Natural killer cell treated with Interleukin-12 subunit alpha and Interleukin-12 subunit beta and Interleukin-15 and Interleukin-18, amount 100 ng/mL, for 72 hours (primary cell): ENCODE measurements at places on chromosomes 6 and 20. TPM values are rescaled to one million over a fixed set of nuclear protein-coding genes. Genes with fewer than 3 reads are reported as not detected.
A peak's percentile ranks its signal among the peaks of the same experiment; 100 is the strongest.

Gene LRP11
- 2.9 TPM for total RNA-seq

Gene VARS2
- total RNA-seq = 47.2 TPM

Gene SUPT3H
- 5.3 TPM for total RNA-seq

Gene WFDC2
- not detected for total RNA-seq

Gene DACT2
- total RNA-seq = not detected

Gene MRPS18B
- total RNA-seq = 58.4 TPM

Gene ENPP1
- total RNA-seq = 9.5 TPM

Gene CRISP3
- not detected for total RNA-seq

Gene RSPH4A
- 0.24 TPM for total RNA-seq

Gene ZC2HC1B
- total RNA-seq = not detected

Gene TAGAP
- 39.6 TPM for total RNA-seq

Gene RBM12
- total RNA-seq = 143 TPM

DNA sequence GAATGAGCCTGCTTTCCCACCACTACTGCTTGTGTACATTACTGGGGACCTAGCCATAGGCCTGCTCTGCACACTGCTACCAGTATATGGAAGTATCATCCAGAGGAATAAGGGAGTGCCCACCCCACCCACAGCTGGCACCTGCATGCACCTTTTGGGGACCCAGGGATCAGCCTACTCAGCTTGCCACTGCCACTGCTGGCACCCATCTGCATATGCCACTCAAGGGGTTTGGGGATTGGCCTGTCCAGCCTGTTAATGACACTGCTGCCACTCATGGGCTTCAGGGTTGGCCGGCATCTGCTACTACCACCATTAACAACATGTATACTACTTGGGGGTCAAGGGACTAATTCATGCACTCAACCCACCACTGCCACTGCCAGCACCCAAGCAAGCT, 832.1 kb downstream of the PHF3 start:
- H3K4me3 ChIP-seq = no peak overlapping the region
- H3K4me1 ChIP-seq = no peaks in the 10 kb centered on the region
- no peak overlapping the region for H3K27ac ChIP-seq
- no peak for DNase-seq
- H3K36me3 ChIP-seq = peaks cover 22% of the 10 kb centered on the region

DNA sequence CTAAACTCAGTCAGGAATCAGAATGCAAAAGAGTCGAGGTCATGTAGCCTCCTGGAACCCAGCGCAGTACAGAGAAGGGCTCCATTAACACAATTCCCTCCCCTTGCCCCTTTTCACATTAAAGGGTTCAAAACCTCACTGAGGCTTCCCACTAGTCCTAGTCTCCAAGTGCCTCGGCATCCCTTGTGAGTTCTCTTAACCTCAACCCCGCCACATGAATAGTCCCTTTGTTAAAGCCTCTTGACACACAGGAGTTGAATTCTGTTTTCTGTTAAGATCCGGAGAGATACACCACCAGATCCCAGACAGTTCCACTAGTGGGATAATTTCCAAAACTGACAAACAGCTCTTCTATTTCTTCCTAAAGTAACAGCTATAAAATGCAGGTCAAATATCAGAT, 17.8 kb downstream of the PTPRT start:
- no peaks in the 10 kb centered on the region for H3K4me1 ChIP-seq
- DNase-seq = no peak
- peaks cover 2% of the 10 kb centered on the region for H3K27me3 ChIP-seq
- no peak overlapping the region for H3K4me3 ChIP-seq
- H3K36me3 ChIP-seq = no peaks in the 10 kb centered on the region
- no peak overlapping the region for H3K27ac ChIP-seq

DNA sequence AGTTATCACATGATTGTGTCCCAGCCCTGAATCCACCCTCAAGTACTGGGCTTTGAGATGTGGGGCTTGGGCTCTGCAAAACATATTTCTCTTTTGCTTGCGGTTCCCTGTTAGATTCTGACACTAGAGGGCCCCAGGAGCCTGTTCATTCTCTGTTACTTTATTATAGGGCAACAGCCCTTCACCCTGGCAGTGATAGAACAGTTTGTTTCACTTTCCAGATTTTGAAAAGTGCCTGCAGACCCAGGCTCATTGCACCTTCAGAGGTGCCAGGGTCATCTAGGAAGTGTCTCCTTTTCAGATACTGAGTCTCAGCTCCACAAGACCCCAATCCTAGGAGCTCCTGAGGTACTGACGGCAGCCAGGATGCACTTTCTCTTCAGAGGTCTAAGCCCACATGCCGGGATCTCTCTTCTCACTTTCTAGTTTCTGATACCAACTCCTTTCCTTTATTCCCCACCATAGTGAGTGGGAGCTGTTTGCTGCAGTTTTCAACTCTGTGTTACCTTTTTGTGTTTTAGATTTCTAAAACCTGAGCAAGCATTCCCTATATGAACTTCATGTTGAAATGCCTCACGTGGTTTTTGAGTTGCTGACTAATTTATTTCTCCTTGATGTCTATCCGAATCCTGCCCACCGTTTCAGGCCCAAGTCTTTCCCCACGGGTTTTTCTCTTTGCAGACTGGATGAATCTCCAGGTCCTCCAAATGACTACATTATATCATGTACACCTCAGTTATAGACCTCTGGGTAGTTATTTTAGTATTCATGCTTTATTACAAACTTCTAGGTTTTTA, 10.9 kb downstream of the ABT1 start:
- peaks cover 11% of the 10 kb centered on the region for H3K27me3 ChIP-seq
- no peaks in the 10 kb centered on the region for H3K4me1 ChIP-seq
- H3K4me3 ChIP-seq = no peak overlapping the region
- H3K36me3 ChIP-seq = no peaks in the 10 kb centered on the region
- DNase-seq = no peak

DNA sequence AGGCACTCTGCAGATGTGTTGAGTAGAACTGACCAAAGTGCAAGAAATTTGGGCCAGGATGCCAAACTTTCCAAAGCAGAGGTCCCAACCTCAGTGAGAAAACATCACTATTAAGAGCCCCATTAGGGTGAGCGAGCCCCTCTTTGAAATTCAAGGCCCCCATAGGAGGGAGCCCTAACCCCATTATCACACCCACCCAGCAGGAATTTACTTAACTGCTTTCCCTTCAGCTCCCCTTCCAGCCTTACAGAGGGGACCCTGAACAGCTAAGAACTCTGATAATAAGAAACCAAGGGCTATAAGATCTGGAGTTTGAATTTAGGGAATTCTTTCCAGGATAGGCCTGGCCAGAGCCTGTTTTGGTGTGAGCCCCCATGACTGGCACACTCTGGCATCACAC, 130.6 kb downstream of the NFATC2 start:
- peak overlapping the region; percentile 25 for H3K4me3 ChIP-seq
- no peak for DNase-seq
- no peaks in the 10 kb centered on the region for H3K27me3 ChIP-seq

DNA sequence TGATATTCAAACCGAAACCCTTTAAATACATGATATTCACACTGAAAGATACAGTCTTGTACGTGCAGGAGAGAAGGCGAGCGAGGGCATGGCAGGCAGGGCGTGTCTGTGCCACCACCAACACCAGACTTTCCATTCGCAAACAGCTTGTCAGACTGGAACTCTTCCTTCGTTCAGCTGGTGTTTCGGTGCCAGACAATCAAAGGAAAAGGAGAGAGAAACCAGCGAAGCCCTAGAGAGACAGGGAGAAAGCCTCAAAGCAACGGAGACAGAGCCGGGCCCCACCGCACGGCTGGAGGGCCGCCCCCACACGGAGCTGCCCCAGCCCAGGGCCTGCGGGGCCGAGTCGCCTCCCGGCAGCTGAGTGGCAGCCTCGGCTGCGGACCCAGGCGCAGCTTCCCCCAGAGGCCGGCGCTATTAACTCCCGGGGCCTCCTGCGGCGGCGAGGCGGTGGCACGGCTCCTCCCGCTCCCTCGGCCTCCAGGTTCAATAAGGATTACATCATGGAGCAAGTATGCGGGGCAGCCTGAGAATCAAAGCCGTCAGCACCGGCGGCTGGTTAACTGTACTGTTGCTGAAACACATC, 32.1 kb upstream of the NR2E1 start:
- H3K4me1 ChIP-seq = peaks cover 7% of the 10 kb centered on the region
- peak overlapping the region; percentile 70 for H3K27ac ChIP-seq
- peak overlapping the region; percentile 84 for H3K4me3 ChIP-seq
- H3K27me3 ChIP-seq = peaks cover 82% of the 10 kb centered on the region

- no peaks in the 10 kb centered on the region for H3K36me3 ChIP-seq
- no peak overlapping the region for H3K4me3 ChIP-seq
Measured at GRCh38 chr6:17271628-17272027, 9.5 kb upstream of the RBM24 start.

DNA sequence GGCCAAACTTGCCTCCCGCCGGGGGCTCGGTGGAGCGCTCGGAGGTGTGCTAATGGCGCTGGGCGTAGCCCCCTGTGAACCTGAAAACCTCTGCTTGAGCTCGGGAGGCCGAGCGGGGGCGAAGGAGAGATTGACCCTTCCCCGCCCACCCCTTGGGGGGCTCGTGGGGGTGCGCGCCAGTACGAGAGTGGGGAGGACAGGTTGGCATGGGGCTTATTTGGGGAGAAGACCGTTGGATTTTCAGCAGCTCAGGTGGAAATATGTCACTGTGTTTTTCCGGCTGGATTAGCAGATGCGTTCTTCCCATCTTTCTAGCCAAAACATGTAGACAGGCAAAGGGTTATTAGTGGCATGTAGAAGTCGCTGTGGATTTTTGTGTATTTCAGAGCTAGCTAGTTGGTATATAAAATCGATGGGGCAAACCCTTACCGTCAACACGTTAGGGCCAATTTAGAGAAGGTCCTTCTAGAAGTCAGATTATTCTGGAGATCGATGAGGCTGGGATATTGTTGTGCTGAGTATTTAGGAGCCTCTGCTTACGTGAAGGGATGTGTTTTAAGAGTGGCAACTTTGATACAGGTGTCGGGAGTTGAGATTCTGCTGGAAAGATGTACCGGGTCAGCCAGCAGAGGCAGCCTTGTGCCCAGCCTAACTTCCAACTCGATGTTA, 525 bp downstream of the NCOA7 start:
- H3K4me1 ChIP-seq = peaks cover 37% of the 10 kb centered on the region
- DNase-seq = no peak
- H3K36me3 ChIP-seq = peaks cover 5% of the 10 kb centered on the region
- peak overlapping the region; percentile 57 for H3K27ac ChIP-seq

DNA sequence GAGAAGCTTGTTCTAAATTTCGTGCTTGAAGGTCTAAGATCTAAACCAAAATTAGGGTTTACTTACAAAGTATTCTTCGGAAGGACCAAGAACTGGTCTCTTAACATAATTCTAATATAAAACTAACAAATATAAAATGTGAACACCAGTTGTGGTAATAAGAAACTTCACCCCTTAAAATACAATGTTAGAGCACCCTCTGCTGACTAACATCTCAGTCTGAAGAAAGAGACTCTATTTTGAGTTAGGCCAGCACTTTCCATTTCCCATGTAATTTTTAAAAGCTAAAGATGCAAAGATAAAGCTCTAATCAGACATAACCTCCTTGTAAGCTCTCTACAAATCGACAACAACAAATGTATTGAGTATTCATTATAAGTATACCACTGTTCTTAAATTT, 24.6 kb downstream of the ATG5 start:
- H3K36me3 ChIP-seq = peaks cover 4% of the 10 kb centered on the region
- no peaks in the 10 kb centered on the region for H3K27me3 ChIP-seq
- no peak overlapping the region for H3K27ac ChIP-seq
- no peak for DNase-seq
- no peak overlapping the region for H3K4me3 ChIP-seq

GRCh38 chr6:100475554-100476320, 11.0 kb upstream of the SIM1 start:
- no peaks in the 10 kb centered on the region for H3K36me3 ChIP-seq
- H3K4me1 ChIP-seq = peaks cover 14% of the 10 kb centered on the region
- no peak for DNase-seq
- peak overlapping the region; percentile 46 for H3K4me3 ChIP-seq
- H3K27me3 ChIP-seq = peaks cover 29% of the 10 kb centered on the region

DNA sequence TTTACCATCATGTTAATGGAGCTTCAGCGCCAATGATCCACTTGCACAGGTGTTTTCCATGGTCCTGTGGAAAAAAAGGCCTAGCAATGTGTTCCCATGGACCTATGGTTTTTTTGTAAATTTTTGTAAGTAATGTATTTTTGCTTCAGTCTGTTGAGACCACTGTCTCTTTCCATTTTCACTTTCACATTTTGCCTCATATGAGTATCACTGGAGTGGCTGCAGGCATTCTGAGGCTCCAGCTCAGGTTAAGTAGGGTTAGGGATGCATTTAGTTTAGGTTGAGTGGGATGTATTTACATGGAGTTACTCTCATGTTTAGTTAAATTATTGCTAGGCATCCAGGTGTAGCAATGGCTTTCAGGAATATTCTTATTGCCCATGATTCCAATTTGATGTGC, 19.2 kb upstream of the LMBRD1 start:
- peaks cover 36% of the 10 kb centered on the region for H3K4me1 ChIP-seq
- peak overlapping the region; percentile 80 for H3K4me3 ChIP-seq
- DNase-seq = no peak
